ENCODE measurements at places on chromosomes 2 and 18.

- DNase-seq = no peak
Observed at GRCh38 chr2:100367163-100367562, 44.9 kb upstream of the LONRF2 start.

- no peak for DNase-seq
Observed at GRCh38 chr2:151032741-151033191, 228.9 kb downstream of the RBM43 start.

- DNase-seq = peak; percentile 65
Observed at GRCh38 chr2:76599732-76600368, 889.1 kb upstream of the GCFC2 start.

DNA sequence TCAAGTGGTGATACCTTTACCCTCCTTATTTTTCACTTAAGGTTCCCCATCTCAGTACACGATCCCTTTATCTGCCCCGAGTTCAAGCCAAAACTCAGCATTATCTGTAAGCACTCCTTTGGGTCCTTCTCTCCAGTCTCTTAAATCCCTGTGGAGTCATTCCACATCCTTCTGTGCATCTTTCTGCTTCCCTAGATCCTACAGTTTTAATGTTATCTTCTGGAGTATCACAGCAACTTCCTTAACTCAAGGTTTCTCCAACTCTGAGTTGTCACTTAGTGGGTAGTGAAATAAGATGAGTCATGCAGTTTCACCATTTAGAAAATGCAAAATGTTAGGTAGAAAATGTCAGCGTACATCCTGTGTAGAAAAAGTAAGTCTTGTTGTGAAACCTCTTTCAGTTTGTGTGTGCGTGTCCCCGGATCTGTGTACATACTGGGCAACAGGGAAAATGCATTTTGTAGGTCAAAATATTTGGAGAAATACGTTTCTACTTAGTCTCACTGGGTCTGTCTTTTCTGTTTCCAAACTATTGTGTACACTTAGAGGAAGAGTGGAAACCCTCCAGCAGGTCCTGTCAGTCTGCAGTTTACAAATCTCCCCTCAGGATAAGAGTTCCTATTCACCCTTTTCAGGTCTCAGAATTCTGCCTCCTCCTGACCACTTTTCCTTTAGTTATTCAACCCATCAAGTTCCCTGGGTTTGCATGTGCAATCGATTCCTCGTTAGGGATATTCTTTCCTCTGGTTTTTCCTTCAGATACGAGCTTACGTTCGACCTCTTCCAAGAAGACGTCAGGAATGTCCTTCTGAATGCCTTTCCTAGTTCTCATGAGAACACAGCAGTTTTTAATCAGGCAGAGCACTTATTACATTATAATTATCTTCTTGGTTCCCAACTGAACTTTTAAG, 154.8 kb downstream of the TGIF1 start:
- no peak for DNase-seq

- no peak for DNase-seq
Observed at GRCh38 chr18:25089470-25089869, 262.5 kb downstream of the ZNF521 start.

GRCh38 chr2:80026040-80026729, 278.4 kb downstream of the LRRTM1 start:
- DNase-seq = no peak
